ENCODE measurements at places on chromosomes 5 and 9.
A peak's percentile ranks its signal among the peaks of the same experiment; 100 is the strongest.

- no peak for DNase-seq
Measured at GRCh38 chr5:169801324-169801777, 164.3 kb downstream of the DOCK2 start.

DNA sequence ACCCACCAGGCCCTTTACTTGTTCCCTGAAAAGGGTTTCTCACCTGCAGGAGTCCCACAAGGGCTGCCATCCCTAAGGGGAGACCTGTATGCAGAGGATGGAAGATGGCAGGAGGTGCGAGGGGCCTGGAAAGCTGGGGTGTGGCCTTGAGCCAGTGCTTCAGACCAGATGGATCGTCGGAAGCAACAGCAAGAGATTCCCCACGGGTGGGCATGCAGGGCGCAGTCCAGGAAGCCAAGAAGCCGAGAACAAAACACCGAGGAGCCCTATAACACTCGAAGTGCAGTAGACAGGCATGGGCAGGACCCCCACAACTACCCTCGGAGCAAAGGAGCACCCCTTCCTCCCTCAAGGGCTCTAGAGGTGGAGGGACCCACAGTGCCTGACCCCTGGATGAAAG, 24.7 kb upstream of the FRRS1L start:
- DNase-seq: no peak

DNA sequence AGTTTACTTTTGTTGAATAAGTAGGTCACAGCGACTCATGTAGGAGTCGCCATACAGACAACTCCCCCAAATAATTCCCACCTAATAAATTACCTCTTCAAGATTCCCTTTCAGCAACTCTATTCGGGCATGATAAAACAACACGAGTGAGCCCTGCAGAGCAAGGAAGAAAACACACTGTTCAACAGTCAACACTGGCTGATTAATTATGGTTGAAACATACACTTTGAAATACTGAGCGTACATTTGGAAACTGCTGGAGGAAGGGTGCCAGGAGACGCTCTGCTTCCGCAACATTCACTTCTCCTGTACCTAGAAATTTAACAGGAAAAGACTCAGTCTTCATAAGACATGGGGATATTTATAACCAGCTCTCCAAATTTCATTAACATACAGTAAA, 117.5 kb downstream of the TTC39B start:
- no peak for DNase-seq

DNA sequence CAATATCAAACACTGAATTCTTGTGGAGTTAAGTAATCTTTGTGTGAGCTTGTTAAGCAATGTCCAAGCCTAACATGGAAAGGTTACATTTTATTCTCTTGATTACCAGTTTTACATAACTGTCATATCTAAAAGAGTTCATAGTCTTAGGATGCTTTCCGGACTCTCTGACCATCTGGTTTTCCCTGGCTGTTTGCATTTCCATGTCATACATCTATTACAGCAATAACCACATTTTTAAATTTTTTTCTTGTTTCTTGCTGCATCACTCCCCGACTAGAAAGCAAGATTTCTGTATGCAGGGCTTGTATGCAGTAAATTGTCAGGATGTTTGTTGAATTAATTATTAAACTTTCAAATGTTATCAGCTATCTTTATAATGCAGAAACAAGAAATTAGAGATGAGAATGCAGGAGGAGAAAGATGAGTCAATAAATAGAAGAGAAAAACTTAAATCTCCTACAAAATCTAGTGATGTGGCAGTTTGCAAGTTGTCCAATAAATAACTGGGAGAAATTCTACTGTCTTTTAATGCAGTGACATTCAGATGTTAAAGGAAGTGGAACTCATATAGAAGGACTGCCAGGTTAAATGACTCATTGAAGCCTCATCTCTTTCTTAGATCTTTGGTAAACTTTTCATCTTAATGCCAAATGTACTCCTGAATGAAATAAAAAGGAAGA, 179.6 kb upstream of the SGCD start:
- no peak for DNase-seq

GRCh38 chr5:68148096-68148495, 67.5 kb upstream of the PIK3R1 start:
- no peak for DNase-seq

DNA sequence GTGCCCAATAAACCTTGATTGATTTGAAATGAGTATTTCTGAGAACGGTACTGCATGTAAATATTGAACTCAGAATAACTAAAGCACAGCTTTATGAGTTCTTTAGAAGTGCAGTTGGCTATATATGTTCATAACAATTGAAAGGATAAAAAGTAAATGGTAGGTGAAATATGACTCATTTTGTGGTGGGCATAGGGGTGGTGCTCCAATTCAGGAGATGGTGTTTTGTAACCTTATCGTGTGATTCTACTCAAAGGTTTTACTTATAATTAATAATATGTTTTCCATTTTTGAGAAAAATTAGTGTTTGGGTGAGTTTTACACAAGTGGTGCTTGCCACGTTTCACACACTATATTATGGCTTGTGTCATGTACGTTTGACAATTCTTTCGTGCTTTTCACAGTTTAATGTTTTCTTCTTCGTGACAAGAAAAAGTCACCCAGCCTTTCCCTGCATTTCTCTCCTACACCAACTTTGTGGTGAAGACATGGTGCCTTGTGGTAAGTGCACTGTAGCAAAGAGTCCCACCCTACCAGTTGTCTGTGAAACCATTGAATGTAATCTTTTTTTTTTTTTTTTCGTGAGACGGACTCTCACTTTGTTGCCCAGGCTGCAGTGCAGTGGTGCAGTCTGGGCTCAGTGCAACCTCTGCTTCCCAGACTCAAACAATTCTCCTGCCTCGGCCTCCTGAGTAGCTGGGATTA, 492.5 kb upstream of the SGCD start:
- DNase-seq: no peak

DNA sequence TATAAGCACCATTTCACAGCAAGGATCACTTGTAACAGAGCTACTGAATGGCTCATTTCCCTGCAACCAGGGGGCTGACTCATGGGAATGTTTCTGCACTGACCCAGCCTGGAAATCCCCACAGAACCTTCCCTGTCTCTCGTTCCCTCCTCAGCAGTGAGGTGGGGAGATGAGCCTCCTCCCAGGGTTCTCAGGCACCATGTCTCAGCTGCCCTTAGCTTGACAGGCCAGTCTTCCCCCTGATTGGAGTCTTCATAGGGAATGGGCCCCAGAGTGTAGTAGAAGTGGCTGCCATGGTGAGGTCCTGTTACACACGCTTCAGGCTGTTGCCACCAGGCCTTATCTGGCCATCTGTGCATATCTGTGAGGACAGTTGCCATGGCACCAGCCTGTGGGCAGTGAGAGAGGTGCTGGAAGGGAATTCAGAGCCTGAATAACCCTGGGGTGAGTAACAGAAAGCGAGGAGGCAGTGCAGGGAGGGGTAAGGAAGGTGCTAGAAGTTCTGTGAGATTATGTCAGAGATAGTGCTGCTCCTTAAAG, 324.4 kb downstream of the ENC1 start:
- DNase-seq: peak; percentile 87

GRCh38 chr5:139926797-139927503, 116.1 kb downstream of the NRG2 start:
- DNase-seq: no peak

DNA sequence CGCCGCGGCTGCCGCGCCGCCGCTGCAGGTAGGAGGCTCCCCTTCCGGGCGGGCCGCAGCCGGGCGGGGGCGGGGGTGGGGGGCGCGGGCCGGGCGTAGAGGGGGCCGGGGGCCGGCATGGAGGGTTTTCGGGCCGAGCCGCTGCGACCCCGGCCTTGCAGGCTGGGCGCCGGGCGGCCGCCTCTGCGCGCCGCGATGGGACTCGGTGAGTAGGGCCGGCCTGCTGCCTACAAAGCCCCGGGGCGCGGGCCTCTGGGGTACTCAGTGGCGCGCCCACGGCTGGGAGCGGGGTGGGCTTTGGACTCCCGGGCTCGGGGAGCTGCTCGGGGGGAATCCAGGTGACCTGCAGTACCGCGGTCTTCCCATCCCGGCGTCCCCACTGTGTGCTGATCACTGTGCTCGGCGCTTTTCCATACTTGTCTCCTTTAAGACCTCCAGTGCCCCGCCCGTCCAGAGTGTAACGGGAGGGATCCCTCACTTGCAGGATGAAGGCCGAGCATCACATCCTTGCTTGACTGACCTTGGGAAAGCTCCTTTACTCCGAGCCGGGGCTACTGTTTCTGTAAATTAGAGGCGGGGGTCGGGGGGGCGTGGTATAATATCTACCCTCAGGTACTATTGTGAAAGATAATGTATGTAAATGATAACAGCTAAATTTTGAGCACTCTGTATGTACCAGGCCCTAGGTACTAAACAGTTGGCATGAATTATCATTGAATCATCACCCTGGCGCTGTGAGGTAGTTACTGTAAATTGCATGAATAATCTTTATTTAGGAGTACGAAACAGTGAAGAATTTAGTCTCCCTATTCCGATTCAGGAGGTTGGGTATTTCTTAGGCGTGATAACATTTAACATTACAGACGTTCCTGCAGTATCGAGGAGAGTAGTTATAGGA, 672 bp downstream of the MSANTD3 start:
- DNase-seq: peak; percentile 14

- DNase-seq: no peak
Measured at GRCh38 chr9:126802318-126803059, 2.4 kb upstream of the ZBTB43 start.

DNA sequence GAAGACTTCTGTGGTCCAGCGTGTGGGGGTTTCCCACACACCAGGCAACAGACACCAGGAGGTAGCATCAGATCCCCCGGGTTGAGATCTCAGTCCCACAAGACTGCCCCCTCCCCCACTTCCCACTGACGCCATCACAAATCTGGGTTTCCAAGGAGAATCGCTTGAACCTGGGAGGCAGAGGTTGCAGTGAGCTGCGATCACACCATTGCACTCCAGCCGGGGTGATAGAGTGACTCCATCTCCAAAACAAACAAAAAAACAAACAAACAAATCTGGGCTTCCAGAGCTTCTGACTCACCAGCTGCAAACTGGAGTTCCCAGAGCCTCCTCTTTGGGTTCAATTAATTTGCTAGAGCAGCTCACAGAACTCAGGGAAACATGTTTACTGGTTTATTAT, 4.7 kb upstream of the GBGT1 start:
- DNase-seq: no peak

GRCh38 chr9:135289081-135289491, 190.5 kb upstream of the PPP1R26 start:
- no peak for DNase-seq

DNA sequence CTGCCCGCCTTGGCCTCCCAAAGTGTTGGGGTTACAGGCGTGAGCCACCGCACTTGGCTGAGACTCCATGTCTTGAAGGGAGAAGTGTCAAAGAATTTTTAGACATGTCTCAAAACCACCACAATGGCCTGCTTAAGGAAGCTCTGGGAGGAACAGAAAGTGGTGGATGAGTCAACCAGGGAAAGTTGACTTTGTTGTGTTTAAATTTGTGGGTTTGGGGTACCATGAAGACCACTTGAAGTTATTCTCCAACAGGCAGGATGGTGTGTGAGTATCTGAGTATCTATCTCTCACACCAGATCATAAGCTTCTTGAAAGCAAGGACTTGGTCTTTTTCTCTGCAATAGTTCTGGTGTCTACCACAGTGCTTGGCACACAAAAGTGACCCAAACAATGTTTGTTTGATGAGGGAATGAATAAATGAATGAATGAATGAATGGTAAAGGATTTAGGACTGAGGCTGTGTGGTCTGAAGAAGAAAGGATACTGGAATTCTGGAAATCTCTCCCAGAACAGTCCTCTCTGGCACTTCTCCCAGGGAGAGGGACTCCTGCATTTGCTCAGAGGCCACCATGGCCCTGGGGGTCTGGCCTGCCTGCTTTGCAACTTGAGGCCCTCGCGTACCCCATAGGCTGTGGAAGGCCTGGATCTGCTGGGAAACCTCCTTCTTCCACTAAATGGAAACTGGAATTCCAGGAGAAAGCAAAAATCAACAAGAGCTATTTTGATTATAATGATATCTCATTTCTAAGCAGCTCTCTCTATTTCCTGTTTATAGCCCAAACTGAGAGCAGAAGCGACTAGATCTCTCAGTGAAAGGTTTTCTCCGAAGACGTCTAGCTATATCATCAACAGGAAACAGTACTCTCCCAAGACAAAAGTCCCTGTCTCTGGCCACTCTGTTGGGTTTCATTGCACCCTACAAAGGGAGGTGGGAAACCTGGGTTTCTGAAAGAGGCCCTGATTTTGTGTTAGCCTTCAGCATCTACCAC, 187.9 kb downstream of the PALM2AKAP2 start:
- no peak for DNase-seq

DNA sequence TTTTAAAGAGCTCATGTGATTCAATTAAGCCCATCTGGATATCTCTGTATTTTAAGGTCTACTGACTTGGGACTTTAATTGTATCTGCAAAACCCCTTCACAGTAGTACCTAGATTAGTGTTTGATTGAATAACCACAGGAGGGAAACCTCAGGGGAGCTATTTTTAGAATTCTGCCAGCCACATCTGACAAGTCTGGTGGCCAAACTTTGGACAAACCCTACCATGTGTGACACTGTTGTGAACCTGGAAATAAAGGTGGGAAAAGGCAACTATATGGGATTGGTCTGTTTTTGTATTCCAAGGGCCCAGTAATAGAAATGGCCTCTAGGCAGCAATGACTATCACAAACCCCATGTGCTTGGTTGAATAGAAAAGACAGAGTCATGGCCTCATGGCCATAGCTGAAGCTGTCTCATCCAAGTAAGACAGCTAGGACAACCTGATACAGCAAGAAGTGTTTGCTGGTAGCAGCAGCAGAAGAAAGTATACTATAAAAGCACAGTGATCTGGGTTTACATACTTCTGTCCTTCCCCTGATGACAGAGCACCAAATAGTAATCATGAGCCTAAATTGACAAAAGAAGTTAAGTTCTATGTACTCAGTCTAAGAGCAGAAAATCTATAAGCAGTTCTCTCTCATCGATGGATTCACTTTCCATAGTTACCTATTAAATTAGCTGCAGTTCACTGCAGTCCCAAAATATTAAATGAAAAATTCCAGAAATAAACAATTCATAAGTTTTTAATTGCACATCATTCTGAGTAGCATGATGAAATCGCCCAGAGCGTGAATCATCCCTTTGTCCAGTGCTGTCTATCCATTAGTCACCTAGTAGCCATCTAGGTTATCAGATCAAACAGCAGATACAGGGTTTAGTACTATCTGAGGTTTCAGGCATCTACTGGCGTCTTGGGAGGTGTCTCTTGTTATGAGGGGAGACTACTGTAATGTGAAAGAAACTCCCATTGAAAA, 189.8 kb downstream of the ARHGAP26 start:
- no peak for DNase-seq

- DNase-seq: no peak
Measured at GRCh38 chr5:1736889-1737711, 62.5 kb downstream of the MRPL36 start.

DNA sequence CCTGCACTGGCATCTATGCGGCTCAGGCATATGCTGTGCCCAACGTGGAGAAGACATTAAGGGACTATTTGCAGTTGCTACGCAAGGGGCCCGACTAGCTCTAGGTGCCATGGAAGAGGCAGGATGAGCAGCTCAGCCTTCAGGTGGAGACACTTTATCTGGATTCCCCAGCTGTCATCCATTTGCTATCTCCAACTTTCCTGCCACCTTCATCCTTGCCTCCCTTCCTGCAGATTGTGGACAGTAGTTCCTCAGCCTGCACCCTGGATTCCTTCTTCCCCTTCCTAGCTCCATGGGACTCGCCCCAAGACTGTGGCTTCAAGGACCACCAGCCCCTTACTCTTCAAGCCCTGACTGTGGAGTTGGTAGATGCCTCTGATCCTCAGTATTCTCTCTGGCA, 2.0 kb downstream of the SLC35A4 start:
- no peak for DNase-seq

GRCh38 chr5:14695152-14695551, 30.6 kb downstream of the OTULIN start:
- no peak for DNase-seq
